AG10803 (cell line): ENCODE measurements at places on chromosomes 6 and 20.
A peak's percentile ranks its signal among the peaks of the same experiment; 100 is the strongest.

DNA sequence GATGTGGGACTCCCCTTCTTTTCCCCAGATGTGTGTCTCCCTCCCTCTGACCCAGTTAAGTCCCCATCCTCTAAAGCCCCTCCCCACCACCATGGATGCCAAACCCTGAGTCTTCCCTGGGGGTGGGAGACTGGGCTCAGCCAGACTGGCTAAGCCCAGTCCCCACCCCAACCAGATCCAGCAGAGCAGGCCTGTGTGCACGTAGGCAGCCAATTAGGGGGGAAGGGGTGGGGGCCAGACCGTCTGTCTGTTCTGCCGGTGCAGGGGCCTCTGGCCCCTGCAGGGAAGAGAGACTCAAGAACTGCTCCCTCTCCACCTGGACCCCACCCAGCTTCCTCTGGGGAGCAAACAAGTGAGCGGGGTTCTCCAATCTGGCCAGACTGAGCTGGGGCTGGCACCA is 605 bp downstream of the COX4I2 start:
- no peak for DNase-seq

GRCh38 chr20:35319192-35319870 is 27.1 kb upstream of the FAM83C start:
- DNase-seq: no peak

DNA sequence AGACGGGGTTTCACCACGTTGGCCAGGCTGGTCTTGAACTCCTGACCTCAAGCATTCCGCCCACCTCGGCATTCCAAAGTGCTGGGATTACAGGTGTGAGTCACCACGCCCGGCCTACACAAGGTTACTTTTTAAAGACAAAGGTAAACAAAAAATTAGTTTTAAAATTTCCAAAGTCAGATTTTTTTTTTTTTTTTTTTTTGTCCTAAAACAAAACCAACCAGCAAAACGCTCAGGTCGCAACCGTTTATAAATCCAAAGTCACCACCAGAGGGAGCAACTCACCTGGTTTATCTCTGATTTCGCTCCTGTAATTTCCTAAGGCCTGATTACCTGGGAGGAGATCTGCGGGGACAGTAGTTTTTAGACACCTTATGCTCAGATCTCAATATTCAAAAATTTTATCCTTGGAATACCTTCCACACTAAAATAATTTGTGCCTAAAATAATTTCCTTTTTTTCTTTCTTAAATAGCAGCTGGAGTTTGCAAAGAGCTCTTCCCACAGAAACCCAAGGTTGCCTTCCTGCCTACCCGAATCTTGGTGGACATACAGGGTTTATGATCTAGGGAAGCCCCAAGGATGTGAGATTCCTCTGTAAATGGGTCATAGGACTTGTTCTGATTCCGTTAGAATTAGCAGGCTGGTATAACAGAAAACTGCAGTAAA is 19.8 kb upstream of the TREM1 start:
- peak; percentile 29 for DNase-seq

GRCh38 chr6:156934069-156934460 is 156.9 kb downstream of the ARID1B start:
- no peak for DNase-seq

DNA sequence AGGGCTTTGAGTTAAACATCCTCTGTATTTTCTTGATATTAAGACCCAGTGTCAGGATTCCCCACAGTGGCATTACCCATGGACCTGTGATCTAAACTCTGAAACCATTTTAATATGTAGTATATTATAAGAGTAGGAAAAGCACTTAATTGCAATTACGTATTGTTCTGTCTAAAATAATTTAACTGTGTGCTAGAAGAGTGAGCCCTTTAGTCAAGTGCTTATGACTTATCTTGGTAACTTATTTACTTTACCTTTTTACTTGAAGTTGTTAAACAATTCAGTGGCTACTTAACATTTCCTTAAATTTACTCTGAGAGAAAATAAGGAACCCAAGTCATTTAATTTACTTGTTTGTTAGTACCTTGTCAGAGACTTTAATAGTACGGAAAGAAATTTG is 173.6 kb downstream of the CDKAL1 start:
- no peak for DNase-seq

GRCh38 chr6:15522856-15523529 is 139.8 kb downstream of the DTNBP1 start:
- DNase-seq: no peak

DNA sequence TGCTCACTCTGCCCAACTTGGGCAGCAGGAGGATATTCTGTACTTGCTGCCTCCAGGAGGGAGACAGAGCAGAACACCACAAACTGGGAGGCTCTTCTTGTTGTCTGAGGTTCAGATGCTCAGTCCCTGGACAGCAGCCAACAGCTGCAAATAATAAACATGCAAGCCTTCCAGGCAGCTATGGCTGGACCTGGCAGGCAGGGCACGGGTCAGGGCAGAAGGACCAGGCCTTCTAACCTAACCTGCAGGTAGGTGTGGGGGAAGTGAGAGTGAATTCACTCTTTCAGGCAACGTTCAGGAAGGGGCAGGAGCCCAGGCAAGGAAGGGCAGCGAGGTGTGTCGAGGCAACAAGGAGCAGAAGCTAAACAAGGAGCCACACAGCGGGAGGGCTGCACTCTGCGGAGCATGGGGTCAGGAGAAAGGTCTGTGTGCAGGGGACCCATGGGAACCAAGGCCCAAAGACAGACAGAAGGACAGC is 31.5 kb downstream of the NINL start:
- peak; percentile 82 for DNase-seq

GRCh38 chr20:9723501-9724202 is 115.2 kb downstream of the PAK5 start:
- no peak for DNase-seq

GRCh38 chr20:39893003-39893685 is 795.9 kb downstream of the MAFB start:
- peak; percentile 82 for DNase-seq

DNA sequence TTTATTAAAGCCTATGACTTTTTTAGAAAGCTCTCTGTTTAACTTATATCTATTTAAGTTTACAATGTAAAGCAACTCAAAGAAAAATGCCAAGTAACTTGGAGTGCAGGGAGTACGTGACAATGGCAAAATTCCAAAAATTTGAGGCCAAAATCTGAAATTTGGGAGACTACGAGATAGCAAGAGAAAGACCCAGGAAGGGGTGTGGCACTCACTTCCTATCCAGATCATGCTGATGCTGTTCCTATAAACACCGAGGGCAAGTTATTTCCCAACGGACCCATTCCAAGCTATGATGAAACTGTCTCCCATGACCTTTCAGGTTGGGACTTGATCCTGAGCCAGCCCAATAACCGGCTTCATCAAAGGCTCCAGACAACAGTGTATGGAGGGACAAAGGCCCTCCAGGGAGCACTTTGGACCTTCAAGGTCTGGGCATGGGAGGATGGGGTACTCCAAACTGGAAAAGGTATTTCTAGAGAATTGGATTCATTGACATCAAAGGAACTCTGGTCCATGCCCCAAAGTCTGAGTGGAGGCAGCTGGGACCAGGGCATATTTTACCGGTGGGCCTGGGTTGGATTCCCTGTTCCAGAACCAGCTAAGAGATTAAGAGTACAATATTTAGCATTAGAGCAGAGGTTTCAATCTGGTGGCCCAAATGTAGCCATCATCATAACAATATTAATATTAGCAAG is 15.7 kb upstream of the SLC13A3 start:
- no peak for DNase-seq

DNA sequence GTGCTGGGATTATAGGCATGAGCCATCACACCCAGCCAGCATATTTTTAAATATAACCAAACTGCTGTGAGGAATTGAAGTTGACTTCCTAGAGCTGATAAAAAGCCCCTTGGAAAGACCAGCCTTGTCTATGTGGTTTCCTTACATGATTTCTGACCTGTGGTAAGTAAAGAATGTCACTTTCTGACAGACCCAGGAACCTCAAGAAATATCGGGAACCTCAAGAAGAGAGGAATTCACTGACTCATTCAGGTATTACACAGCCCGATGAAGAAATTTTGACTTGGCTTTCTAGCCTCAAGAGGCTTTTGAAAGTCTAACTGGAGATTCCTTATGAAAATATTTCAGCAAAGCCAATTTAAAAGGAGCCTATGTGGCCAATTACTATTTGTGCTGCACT is 71.8 kb downstream of the FOXF2 start:
- DNase-seq: peak; percentile 93

DNA sequence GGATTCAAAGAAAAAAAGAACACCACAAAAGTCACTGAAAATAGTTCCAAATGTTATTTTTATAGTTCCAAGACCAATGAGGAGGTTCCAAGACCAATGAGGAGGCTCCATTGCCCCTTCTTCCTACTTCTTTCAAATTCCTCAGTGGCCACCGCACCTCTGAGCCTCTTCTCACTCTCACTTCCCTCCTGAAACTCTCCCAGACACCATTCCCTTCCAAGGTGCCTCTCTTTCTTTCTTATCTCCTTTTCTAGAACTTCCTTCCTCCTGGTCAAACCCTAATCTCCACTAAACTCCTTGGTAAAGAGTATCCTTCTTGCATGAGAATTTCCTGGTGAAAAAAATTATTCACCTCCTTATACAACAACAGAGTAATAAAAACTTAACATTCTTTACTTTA is 20.4 kb upstream of the MCUR1 start:
- no peak for DNase-seq

GRCh38 chr20:11698124-11698523 is 219.6 kb upstream of the BTBD3 start:
- DNase-seq: no peak

DNA sequence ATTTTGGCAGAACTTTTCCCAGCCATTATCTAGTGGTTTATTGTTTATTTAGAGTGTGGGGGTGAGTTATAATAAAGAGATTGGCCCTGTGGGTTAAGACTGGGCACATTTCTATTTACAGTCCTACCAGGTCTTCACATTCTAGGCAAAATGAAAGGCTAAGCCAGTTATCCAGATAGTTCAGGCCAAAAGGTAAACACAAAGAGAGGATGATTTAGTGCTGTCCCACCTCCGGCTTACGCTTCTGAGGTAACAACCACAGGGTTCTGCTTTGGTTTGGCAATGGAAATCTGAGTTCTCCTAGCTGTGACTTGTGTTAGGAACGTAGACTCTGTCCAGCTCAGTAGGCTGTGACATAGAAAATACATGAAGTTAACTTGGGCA is 50.3 kb upstream of the PTPRK start:
- no peak for DNase-seq

DNA sequence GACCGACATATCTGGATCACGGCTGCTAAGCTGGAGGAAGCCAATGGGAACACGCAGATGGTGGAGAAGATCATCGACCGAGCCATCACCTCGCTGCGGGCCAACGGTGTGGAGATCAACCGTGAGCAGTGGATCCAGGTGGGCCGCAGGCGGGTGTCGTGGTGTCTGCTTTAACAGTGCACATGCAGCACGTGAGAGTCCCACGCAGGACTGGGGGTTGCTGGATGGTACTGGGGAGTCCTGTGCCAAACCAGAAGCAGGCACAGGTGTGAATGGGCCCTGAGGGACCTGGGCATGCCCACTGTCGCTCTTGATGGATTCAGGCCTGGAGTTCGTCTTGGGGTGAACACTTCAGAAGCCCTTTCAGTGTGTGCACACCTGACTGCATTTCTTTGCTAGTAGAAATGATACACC is 24.6 kb upstream of the C20orf204 start:
- no peak for DNase-seq

DNA sequence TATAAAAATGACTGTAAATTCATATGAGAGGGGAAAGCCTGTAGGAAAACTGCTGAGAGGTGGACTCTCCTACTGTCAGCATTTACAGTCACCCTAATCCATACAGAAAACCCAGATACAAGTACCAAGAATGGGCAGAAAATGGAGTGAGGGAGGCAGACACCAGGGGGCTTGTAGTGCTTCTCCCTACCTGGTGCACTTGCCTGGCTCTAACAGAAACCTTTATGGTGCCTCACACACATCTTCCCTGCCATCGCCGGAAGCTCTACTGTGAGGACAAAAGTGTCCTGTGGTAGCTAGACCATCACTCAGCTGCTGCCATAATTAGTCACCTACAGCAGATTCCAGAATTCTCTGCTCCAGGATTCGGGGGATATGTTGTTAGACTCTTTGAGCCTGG is 441.3 kb downstream of the TFAP2B start:
- no peak for DNase-seq
